ENCODE measurements at places on chromosomes 3 and 15.

DNA sequence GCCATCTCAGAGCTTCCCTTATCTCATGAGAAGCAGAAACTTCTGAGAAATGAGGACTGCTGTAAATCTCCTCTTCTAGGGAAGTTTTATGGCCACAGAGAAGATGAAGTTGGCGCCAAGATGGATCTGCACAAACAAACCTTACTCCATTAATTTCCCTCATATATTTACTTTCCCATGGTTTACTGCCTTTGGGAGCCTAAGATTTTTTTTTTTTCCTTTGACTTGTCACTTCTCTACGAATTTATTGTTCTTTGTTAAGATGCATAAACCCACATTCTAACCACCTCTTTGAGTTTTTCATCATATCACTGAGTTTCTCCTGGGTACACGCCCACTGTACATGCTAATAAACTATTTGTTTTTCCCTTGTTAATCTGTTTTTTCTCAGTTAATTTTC is 21.5 kb upstream of the NPTN start:
- no peak for DNase-seq

GRCh38 chr3:14552041-14552648 is 12.0 kb upstream of the GRIP2 start:
- no peak for DNase-seq

DNA sequence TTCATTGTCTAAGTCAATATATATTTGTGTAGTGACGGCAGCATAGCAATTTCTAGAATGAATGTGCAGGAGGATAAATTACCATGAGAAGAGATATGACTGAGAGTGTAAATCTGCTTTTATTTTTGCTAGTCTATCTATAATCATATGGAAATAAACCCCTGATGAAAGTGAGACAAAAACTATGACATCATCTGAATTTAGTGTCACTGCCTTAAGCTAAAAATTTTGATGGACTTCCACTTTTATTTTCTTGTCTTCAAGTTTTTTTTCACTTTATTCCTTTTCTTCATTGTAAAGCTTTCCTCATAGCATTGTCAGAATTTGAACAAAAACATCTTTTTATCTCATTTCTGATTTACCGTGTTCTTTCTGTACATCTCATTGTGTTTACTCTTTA is 242.0 kb downstream of the CHST2 start:
- DNase-seq = no peak

GRCh38 chr15:21268436-21268940 is 171.8 kb downstream of the POTEB3 start:
- DNase-seq = no peak

DNA sequence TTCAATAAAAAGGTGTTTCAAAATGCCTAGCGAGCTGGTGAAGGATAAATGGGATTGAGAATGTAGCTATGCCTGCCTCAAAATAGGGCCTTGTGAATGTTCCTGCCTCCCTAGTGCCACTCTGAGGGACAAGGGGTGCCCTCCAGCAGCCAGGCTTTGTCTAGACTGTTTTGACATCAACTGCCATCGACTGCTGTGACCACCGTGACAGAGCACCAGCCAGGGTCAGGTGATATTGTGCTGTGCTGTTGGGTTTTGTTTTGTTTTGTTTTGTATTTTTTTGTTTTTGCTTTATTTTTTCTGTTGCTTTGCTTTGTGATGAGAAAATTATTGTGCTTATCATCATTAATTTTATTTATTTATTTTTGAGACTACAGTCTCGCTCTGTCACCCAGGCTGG is 144.8 kb downstream of the SMAD6 start:
- DNase-seq = no peak

DNA sequence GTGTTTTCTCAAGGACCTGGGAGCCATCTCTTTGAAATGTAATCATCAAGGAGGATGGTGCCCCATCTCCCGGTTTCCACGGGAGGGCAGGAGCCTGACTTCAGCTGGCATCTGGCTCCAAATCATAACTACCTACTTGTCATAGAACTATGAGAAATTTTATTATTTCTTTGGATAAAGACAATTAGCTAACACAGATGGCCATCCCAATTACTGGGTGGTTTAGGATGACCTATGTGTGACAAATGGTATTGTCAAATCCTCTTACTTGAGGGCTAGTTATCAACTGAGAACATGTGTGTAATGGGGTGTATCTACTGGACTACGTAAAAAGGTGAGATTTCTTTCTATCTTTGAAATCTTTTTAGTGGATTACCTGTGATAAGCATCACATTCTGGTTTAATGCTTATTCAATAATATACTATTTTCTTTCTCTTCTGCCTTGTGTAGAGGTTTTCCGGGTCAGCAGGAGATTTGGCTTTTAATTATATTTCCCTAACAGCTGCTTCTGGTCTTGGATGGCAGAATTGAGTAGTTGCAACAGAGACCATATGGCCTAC is 15.3 kb upstream of the PARP14 start:
- no peak for DNase-seq

DNA sequence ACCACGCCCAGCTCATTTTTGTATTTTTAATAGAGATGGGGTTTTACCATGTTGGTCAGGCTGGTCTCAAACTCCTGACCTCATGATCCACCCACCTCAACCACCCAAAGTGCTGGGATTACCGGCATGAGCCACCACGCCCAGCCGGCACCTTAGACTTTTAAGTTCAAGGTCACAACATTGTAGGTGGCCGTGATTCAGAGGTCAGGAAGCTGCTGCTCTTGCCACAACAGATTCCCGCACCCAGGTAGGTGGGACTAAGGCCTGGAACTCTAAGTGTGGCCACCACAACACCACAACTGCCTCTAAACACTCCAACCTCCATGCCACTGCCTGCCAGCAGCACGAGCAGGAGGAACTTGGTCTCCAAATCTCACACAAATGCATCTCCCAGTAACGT is 196.8 kb downstream of the STT3B start:
- no peak for DNase-seq

GRCh38 chr3:194800002-194800401 is 114.3 kb downstream of the FAM43A start:
- no peak for DNase-seq

DNA sequence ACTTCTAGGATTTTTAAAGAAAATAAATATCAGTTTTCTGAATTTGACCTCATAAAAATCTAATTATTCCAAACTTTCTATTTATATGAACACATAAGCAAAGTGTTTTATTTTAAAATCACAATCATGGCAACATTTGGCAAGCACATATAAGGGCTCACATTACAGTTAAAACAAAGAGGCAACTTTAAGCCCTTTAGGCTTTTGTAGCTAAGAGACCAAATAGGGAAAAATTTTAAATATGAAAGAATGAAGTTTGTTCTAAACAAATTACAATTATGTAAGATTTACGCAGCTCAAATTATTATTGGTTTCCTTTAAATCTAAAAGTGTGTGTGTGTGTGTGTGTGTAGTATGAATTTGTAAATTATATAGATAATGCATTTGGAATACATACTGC is 267.0 kb downstream of the ZIC4 start:
- no peak for DNase-seq

GRCh38 chr3:103613397-103614156 is 1178.8 kb downstream of the ZPLD1 start:
- no peak for DNase-seq

DNA sequence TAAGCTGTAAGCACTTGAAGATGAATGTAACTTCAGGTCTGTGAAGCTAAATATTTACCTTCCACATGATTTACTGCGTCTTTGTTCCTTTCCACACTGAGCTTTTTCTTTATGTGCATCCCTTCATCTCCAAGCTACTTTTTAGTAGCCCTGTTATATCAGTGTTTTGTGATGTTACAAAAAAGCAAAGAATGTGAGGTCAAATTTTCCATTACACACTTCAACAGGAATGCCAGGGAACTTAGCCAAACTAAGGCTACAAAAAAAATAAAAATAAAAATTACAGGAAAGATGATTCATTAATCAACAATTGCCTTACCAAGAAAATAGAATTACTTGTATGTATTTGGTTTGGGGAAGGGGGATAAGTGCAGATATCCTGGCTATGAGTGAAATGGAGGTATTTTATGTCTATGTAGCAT is 73.0 kb downstream of the FILIP1L start:
- DNase-seq = no peak

- DNase-seq = no peak
Measured at GRCh38 chr3:53184701-53185100, 23.7 kb downstream of the PRKCD start.

GRCh38 chr15:52241489-52241888 is 50.3 kb upstream of the GNB5 start:
- DNase-seq = no peak

DNA sequence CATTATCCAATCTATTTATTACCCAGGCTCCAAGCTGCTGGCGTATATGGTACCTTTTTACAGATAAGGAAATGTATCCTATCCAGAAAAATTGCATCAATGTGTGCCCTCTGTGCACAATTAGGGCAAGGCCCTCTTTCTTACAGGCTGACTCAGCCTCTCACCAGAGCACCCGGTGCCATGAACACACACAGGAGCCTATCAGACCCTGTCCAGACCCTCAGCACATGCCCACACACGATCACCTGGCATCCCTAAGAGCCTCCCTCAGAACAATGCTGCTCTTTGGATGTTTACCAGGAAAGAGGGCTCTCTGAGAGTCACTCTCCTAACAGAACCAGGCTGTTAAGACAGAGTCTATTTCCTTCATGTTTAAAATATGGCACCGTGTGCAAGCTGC is 460.0 kb upstream of the TBL1XR1 start:
- no peak for DNase-seq

GRCh38 chr3:156781310-156782230 is 44.6 kb upstream of the LEKR1 start:
- no peak for DNase-seq

DNA sequence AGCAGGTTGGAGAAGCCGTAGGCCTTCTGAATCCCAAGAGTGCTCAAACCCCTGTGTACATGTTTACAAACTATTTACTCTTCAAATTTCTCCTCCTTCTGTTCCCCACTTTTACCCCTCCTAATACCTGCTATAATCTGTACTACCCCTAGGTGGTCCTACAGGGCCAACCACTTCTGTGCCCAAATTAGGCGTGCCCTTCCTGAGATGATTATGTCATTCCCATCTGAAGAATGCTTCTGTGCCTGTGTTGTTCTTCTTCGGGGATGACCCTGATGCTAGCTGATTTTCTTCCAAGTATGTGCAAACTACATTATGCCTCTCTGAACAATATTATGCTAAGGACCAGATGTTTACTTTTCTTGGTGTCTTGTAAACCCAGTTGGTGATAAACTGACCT is 20.5 kb downstream of the RBP2 start:
- no peak for DNase-seq

DNA sequence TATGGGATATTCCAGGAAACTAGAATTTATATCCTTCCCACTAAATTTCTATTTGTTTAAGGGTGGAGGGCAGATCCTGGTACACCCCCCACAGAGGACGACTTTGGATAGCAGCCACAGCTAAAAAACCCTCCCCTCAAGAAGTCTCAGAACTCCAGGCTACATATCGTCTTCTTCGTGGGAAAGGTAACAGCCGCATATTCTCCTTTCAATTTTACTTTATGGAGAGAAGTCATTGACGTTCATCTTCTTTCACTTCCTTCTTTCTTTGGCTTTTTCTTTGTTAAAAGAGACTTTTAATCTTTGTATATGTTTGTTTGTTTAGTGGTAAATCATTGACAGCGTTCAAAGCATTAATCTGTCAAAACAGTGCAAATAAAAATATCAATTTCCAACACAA is 36.3 kb downstream of the TRIP4 start:
- DNase-seq = no peak

- no peak for DNase-seq
Measured at GRCh38 chr15:85890620-85890980, 95.9 kb upstream of the KLHL25 start.

- no peak for DNase-seq
Measured at GRCh38 chr3:66083096-66083678, 44.5 kb upstream of the MAGI1 start.

- no peak for DNase-seq
Measured at GRCh38 chr15:62104846-62105245, 38.1 kb downstream of the C2CD4A start.

GRCh38 chr3:155350571-155350970 is 57.1 kb upstream of the STRIT1 start:
- DNase-seq = no peak

GRCh38 chr15:60026555-60026954 is 22.4 kb downstream of the FOXB1 start:
- no peak for DNase-seq

DNA sequence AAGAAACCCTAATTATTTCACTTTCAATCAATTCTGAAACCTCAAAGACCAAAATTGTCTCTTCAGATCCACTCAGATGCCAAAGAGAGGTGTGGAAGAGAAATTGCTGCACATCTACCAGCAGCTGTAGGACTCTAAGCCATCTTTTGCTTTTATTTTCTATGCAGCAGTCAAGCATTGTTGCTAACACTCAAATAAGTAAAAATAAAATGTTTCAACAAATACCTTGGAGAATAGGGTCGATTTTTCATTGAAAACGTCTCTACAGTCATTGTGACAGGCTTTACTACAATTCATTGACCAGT is 66.4 kb upstream of the CFAP20DC start:
- DNase-seq = no peak

DNA sequence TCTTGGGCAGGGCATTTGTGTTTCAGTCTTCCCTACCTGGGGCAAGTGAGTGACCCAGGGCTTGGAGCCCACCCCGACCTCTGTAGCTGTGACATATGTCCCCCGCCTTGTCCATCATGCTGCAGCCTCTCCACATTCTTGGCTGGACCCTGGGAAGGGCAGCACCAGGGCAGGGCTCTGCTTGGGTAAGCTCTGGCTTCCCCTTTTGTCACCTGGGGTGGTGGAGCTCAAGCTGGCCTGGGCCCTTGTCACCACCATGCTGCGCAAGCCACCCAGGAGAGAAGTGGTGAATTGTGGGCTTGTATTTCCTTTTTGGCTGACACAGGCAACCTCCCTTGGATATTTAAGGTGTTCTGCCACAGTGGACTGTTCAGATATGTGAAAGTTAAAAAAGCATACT is 29.3 kb downstream of the SPSB4 start:
- DNase-seq = no peak

GRCh38 chr15:33822479-33822878 is 145.8 kb upstream of the CHRM5 start:
- DNase-seq = no peak

- no peak for DNase-seq
Measured at GRCh38 chr3:127043041-127043641, 60.2 kb downstream of the PLXNA1 start.

- DNase-seq = peak; percentile 18
Measured at GRCh38 chr3:72446218-72447058, 401.8 kb downstream of the SHQ1 start.
